ENCODE measurements at places on chromosomes 13 and 19.
A peak's percentile ranks its signal among the peaks of the same experiment; 100 is the strongest.

GRCh38 chr13:79318664-79319063 lies 87.4 kb downstream of the RBM26 start:
- no peak for DNase-seq

- no peak for DNase-seq
Measured at GRCh38 chr13:114107686-114108081, 24.7 kb downstream of the RASA3 start.

DNA sequence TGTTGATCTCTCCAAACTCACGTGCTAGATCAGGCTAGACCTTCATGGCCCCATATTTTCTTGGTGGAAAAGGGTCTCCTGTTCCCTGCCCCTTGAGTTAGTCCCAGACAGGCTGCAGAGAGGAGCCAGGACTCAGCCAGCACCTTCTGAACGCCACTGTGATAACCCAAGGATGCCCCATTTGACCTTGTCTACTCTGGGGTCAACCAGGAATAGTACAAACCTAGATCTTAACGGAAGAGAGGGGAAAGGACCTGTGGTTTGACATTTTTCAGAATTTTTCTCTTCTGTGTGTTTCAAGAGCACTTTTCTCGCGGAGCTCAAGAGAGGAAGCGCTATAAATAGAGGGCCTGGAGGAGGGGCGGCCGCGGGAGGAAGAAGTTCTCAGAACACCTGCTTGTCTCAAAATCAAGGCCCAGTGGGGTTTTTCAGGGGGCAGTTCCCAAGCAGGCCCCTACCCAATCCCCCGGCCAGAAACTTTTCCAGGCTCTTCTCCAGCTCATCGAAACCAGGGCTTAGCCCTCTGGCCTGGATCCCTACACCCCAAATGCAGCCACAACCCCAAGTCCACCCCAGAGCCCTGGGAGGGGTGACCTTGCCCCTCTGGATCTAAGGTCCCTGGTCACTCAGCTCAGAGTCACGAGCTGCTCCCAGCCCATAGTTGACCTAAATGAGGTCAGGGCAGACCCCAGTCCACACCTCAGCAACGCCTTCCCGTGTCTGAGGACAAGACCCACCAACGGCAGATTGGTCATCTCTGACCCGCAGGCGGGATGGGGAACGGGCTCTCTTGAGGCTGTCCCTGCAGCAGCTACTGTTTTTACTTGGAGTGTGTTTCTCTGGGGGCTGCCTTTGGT lies 75.6 kb upstream of the TM9SF2 start:
- no peak for DNase-seq

- DNase-seq, result no peak
Measured at GRCh38 chr13:30730526-30730925, 4.8 kb upstream of the ALOX5AP start.

- no peak for DNase-seq
Measured at GRCh38 chr19:51710163-51710562, 13.6 kb downstream of the HAS1 start.

DNA sequence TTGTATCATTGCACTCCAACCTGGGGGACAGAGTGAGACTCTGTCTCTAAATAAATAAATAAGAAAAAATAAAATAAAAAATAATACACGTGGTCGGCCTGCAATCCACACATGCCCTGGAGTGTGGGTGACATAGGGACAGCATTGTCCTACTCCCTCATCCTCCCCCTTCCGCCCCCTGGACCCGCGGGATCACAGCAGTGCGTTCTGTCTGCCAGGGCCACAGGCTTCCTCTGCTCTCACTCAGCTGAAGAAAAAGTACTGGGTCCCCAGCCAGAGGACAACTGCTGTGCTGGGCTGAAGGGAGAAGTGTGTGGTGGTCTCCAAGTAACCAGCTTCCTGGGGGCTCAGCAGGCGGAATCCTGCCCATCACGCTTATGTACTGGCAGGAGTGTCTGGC lies 6.3 kb downstream of the BCAT2 start:
- DNase-seq, result no peak

- DNase-seq, result no peak
Measured at GRCh38 chr13:109874484-109875454, 88.4 kb upstream of the IRS2 start.

DNA sequence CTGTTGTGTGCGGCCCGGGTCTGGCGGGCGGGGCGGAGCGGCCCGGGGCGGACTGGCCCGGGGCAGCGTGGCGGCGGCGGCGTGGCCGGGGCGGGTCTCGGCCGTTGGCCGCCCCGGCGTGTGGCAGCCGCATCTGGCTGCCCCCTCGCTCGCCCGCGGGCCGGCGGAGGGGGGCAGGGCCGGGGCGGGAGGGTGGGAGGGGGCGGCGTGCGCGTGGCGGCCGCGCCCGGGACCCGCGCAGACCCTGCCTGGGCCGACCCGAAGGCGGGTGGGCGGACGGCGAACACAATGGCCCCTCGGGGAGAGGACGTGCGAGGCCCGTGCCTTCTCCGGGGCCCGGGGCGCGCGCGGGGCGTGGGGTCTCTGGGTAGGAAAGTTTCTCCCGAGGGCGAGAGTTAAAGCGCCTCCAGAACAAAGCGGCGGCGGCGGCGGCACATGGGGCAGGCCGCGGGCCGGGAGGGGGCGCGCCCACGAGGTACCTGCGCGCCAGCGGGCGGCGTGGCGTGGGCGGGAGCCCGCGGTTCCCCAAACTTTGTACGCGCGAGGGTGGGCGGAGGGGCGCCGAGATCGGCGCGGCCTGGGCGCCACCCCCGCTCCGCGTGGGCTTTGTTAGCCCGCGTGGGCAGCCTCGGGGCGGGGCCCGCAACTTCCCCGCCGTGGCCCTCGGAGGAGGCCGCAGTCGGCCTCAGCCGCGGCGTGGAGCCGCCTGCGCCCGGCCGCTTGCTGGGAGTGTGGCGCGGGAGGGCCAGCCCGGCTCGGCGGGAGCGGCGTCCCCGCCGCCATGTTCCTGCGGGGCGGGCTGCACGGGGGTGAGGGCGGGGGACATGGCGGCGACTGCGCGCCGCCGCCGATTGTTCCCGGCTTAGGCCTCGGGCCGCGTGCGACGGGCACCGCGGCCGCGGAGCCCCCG lies 764 bp downstream of the MIR17HG start:
- DNase-seq, result peak; percentile 27
